D721Med (cell line): ENCODE measurements at places on chromosomes 13 and 19.
A peak's percentile ranks its signal among the peaks of the same experiment; 100 is the strongest.

GRCh38 chr19:11269408-11269807 is 7.1 kb upstream of the DOCK6 start:
- no peak for DNase-seq

- no peak for DNase-seq
These were observed 3.7 kb downstream of the CEACAM16 start for GRCh38 chr19:44702551-44703176.

GRCh38 chr13:113113846-113114271 is 8.3 kb downstream of the F7 start:
- no peak for DNase-seq

DNA sequence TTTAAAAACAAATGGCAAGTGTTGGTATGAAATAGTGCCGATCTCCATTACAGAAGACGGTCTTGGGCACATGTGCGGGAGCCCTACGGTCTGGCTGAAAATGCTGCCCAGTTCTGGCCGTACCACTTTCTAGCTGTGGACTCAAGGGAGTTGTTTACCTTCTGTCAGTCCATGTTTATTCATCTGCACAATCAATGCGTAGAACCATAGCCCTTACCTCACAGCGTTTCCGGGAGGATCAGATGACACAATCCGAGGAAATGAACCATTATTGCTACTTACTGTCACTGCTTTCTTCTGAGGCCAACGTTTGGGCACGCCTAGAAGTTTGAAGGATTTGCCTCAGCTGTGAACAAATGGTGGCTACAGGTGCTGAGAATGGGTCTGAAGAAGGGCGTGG is 31.2 kb downstream of the GADD45B start:
- DNase-seq: no peak

DNA sequence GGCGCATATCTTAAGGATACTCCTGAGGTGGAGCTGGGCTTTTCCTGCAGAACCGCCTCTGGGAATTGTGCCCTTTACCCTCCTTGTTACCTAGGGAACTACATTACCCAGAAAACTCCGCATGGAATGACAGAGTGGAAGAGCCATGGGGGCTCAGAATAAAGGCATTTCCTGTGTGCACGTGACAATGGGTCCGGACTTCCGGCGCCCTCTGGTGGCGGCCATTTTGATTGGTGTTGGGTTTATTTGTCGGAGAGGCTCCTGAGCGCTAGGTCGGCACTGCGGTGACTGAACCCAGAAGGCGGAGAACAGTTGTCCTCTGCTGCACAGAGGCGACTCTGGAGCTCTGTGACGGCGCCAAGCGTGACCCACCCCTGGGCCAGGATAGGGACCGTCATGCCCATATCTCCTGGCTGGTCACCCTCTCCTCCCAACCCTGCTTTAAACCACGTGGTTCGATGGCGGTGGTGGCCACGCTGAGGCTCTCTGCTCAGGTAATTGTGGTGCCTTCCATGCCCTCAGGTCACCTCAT is at the start of gene ZNF587B:
Gene ZNF587B, plus strand, starts transcription at position 229 of the 532 bp plus-strand sequence. Its CDS starts 230 bp downstream, at position 459.
- DNase-seq: peak; percentile 63

DNA sequence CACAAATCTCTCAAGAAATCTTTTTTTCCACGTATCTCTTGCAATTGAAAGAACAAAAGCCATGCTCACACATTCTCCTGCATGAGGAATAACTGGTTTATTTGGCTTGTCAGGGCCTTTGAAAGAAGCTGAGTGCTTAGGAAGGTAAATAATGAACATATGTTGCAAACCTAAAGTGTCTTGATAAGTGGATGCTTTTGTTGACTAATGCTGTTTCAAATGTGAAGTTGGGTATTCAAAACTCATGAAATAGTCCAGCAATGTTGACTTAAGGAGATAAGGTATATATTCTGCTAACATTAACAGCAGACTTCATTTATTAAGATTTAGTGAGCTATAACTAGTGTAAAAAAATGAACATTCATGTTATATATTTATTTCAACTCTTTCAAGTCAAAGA is 1792.7 kb upstream of the MIR17HG start:
- DNase-seq: no peak

DNA sequence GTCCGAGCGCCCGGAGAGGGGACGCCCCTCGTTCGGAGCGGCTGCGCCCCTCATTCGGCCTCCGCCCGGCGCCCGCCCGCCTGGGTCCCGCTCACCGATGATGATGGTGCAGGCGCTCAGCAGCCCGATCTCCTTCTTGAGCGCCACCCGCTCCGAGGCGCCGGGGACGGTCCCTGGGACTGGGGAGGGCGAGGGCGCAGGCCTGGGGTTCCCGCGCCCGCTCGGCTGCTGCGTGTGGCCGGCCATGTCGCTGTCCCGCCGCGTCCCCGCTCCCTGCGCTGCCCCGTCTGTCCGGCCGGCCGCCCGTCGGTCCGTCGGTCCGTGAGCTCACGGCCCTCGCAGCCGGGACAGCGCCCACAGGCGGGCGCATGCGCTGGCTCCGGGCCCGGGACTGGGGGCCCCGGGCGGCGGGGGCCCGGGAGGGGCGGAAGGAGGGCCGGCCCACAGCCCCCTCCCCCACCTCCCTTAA is at the start of gene SLC7A10:
Gene SLC7A10, minus strand, starts transcription at position 393 of the 469 bp plus-strand sequence. Its CDS starts 147 bp downstream, at position 246.
- no peak for DNase-seq

DNA sequence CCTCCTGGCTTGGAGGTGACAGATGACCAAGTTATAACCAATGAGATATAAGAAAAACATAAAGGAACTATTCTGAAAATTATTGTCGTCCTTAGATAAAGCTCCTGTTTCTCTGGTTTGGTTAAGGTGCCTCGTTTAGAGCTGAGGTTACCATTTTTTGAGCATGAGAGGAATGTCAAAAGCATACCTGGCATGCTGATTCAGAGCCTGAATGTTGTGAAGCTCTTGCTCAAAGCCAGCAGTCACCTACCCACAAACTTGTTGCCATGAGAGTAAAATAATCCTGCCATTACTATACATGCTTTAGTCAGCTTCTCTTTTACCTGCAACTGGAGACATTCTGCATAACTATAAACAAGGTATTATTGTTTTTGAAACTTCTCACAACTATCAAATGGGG is 1116.2 kb downstream of the DIAPH3 start:
- DNase-seq: no peak

GRCh38 chr19:13018035-13018914 is 23.0 kb downstream of the NFIX start:
- DNase-seq: no peak

DNA sequence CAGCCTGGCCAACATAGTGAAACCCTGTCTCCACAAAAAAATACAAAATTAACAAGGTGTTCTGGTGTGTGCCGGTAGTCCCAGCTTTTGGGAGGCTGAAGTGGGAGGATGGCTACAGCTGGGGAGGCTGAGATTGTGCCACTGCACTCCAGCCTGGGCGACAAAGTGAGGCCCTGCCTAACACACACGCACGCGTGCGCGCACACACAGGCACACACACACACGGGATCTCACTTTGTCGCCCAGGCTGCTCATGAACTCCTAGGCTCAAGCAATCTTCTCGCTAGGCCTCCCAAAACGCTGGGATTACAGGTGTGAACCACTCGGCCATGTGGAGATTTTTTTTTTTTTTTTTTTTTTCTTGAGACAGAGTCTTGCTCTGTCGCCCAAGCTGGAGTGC is 3.2 kb upstream of the BTBD2 start:
- DNase-seq: no peak

DNA sequence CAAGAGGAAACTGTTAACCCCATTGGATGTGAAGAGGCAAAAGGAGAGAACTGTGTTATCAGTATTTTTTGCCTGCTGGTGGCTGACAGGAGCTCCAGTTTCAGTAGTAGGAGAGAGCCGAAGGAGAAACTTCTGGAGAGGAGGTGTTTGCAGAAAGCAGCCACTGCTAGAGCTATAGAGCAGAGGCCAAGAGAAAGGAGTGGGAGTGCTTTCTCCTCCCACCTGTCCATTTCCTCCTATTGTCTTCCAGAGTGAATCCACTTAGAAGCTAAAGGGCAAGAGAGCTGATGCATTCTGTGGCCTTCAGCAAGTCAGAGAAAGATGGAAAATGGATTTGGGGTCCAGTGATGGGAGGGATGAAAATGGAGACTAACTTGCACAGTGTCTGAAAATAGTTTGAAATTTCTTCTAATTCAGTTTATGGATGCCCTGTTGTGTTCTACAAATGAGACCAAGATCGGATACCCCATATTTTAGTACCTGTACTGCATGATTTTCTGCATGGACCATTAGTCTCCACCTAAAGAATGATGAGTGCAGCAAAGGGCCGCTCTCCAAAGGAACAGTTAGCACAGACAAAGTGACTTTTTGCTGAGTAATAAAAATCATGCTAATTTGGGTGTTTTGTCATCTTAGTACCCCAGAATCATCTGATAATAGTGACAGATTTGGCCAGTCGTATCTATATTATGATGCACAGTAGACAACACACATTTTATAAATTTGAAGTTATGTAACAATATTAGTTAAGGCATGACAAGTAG is 10.7 kb downstream of the HS6ST3 start:
- no peak for DNase-seq

- DNase-seq: no peak
These were observed 31.2 kb upstream of the CACNA1A start for GRCh38 chr19:13537454-13537853.

- DNase-seq: no peak
These were observed 1173.1 kb downstream of the UQCRFS1 start for GRCh38 chr19:28039677-28040381.
